ENCODE measurements at places on chromosomes 1 and 21.

GRCh38 chr1:243433737-243434370 is 178.0 kb downstream of the SDCCAG8 start:
- no peak for DNase-seq

DNA sequence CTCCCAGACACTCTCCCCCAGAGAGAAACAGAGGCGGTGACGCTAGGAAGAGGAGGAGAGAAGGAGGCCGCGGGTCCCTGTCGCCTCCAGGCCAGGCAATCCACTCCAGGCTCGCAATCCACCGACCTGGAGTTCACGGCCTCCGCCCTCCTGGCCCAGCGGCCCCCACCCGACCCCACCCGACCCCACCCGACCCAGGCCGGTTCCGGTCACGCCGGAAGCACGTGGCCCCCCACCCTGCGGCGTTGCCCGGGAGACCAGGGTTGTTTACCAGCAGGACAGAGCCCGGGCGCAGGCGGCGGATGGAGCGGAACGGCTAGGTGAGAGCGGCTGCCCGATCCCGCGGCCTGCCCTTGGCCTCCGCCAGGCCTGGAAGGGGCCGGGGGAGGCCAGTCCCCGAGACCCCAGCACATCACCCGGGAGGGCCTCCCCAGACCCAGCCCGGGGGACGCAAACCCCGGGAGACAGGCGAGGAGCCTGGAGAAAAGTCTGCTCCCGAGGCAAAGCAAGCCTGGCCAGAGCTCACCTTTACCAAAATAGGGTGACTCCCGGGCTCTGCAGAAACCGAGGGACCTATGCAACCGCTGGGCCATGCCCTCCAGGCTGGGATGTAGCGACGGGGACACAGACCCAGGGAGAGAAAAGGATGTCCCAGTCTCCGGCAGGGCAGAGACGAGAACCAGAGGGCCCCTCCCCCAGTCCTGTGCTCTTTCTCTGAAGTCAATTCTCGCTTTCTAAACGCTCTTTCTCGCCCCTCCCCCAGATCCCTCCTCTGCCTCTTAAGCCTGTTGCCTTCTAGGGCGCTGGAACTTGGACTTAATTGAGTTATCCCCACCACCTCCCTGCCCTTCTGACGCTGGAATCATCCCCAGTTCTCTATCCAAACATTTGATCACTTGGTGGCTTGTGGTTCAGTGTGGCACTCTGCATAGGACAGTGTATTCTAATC is at the start of the genes PLA2G2C and UBXN10:
Gene PLA2G2C (minus strand): TSS at position 685 of the 949 bp plus-strand sequence. CDS start 9,155 bp downstream, outside the sequence.
Gene UBXN10 (plus strand): TSS at position 263 of the 949 bp plus-strand sequence. CDS start 4,466 bp downstream, outside the sequence.
- DNase-seq: peak; percentile 45

DNA sequence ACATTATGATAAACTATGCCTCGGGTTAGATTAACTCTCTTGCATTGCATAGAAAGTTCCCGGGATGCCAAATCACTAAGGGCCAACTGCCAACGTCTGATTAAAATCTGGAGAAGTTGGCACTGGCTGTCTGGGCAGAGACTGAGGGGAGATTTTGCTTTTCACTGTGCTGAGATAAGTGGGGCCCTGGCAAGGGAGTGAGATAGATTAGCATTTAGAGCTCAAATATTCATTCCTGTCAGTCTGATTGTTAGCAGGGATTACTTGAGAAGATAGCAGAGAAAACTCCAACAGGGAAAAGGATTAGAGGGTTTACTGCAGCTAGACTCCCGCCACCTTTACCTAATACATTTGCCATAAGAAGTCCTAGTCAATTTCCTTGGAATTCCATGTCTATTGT is 714.1 kb upstream of the CHRM3 start:
- no peak for DNase-seq

DNA sequence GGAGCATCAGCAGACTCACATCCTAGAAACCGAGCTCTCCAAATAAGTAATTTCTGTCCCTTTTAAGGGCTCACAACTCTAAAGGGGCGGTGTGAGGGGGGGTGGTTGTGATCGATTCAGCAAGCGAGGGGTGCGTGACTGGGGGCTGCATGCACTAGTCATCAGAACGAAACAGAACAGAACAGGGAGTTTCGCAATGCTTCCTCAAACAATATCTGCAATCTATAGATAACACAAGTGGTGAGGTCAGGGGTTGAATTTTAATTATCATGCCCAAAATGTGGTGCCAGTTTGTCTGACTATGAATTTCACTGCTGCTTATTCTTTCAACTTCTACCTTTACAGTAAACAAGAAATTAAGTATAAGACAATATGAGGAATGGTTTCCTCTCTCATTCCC is 1003.0 kb upstream of the NCAM2 start:
- DNase-seq: no peak

- DNase-seq: no peak
Observed at GRCh38 chr1:67264899-67265298, 42.8 kb upstream of the IL12RB2 start.

DNA sequence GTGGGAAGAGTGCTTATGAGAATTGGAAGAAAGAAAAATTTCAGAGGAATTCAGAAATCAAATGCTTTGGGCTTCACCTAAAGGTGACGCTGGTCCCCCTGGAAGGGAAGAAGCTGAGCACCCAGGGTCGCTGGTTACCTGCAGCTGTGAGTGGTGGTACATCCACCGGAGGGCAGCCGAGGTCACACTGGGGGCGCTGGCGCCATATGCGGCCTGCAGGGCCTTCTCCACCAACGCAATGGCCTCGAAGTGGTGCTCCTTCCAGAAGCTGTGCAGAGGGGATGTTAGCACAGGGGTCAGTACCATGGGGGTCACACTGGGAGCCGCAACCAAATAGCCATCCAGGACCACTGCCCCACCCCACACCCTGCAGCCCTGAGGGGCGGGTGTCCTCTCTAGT is 6.1 kb downstream of the AKR7A2 start:
- DNase-seq: no peak

GRCh38 chr1:240562111-240562590 is 49.8 kb downstream of the GREM2 start:
- no peak for DNase-seq

- DNase-seq: no peak
Observed at GRCh38 chr1:53838654-53838974, 518 bp upstream of the NDC1 start.

GRCh38 chr1:204338997-204339396 is 20.7 kb downstream of the PLEKHA6 start:
- no peak for DNase-seq

DNA sequence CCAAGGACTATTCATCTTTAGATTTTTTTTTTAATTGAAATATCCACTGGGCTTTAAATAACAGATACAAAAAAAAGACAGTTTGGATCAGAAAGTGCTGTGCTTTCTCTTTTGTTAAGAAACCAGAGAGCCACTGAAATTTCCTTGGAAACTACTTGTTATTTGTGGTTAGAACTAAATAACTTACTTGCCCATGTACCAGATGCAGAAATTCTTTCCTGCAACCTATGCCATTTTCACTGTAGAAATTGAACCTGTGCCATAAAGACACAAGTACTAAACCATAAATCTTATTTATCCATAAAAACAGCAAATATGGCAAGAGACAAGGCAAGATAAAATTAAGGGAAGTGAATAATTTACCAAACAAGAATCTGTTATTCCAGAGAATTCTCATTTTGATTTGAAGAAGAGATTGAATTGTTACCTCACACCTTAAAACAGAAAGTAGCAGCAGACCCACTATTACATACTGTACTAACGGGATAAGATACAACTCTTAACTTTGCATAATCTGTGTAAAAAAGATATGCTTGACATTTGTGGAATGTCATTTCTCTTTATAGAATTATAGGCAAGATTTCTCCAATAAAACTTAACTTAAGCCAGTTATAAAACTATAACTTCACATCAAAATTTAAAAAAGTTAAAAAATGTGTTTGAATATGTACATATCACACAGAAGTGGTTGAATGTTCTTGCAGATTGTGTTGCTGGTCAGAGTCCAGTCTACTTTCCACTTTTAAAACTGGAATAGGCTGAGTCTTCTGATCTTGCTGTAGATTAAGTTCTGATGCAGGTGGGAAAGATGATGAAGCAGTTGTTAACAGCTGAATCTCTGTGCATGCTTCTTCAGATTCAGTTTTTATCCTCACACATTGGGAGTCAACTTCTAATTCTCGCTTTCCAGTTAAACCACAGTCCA is 6.3 kb upstream of the PHTF1 start:
- DNase-seq: no peak

- DNase-seq: no peak
Observed at GRCh38 chr1:221740993-221741702, 741 bp downstream of the DUSP10 start.

DNA sequence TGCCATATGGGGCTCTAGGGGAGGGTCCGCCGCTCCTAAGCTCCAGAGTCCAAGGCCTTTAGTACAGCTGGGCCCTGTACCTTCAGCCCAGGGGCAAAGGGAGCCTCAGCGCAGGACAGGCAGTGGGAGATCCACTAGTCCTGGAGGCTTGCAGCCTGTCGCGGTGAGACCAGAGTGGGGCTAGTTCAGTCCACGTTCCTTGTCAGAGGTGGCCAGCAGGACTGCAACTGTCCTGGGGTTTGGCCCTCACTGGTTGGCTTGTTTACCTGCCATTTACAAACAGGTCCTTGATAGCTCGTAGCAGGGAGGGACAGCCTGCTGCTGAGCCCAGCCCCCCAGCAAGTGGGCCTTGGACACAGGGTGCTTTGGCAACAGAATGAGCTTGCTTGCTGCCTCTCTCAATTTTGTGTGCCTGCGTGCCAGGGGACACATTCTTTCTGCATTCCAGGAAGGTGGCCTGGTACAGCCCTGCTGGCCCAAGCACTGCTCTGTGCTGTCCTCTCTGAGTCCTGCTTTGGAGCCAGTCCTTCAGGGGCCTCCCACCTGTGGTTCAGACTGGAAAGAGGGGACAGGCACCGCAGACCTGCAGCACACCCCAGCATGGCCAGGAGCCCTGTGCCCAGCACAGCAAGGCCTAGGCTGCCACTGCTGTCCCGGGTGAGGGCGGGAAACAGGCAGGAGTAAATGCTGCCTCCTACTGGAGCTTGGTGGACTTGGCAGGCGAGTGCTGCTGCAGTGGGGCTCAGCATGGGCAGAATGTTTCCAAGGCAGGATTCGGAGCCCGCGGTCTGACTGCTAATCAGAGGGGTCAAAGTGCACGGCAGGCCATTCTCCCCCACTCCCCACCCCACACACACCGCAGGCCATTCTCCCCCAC is 15.2 kb downstream of the H6PD start:
- no peak for DNase-seq

DNA sequence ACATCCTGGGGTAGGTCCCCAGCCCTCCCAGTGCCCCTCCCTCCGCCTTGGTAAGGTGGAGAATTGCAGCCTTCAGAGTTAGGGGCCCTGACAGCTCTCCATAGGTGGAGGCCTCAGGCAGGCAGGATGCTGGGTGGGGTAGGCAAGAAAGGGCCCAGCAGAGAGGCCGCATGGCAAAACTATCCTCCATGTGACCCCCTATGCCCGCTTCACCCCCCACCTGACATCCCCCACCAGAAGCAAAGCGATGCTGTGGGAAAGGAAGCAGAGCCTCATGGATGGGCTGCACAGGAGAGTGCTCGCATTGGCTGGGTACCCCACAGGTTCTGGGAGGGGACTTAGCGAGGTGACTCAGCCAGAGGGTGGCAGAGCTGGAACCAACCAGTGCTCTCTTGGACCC is 1.6 kb downstream of the S100A9 start:
- DNase-seq: no peak

DNA sequence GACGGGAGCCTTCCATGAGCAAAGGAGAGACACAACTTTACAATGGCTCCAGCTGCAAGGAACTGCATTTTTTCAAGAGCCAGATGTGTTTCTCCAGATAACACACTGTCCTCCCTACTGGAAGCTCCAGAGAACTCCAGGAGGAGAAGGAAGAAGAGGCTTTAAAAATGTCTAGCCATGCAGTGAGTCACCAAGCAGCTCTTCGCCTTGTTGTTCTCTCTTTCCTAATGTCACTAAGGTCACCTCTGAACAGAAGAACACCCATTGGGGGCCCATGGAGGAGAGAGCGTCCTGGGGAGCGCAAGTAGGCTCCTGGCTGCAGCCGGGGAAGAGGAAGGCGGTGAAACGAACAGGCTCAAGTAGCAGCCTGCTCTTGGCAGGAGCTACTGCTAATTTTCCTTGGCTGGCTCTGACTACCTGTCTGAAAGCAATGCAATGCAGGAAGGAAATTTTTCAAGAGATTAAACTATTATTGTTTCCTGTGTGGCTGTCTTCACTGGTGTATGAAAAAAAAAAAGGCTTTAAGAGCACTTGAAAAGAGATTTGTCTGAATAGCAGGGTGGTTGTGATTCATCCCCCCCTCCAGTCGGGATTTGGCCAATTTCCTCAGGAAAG is 321.9 kb downstream of the SETD4 start:
- no peak for DNase-seq

- no peak for DNase-seq
Observed at GRCh38 chr1:101587741-101588140, 350.9 kb downstream of the S1PR1 start.

DNA sequence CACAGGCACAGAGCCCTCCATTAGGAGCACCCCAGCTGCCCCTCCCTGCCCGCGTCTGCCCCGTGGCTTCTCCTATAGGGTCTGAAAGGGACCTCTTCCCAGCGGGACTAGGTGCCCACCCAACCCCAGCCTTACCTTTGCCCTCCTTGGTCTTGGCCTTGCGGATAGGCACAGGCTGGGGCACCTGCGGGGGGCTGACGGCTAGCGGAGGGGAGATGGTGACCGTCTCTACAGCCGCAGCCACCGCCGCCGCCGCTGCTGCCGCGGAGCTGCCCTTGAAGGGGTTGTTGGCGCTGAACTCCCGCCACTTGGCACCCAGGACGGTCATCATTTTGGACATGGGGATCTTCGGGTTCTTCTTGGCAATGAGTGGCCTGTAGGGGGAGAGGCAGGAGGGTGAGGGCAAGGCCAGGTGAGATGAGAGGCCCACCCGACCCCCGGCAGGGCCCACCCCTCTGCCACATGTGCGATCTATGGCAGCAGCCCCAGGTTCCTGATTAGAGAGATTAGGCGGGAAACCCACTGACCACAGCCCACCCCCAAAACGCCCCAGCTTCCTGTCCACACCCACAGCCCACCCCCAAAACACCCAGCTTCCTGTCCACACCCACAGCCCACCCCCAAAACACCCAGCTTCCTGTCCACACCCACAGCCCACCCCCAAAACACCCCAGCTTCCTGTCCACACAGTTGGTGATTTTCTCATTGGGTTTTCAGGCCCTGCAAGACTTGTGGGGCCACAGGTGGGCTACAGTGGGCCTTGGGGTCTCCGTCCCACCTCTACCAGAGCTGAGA is 25.4 kb downstream of the CHD5 start:
- DNase-seq: no peak

DNA sequence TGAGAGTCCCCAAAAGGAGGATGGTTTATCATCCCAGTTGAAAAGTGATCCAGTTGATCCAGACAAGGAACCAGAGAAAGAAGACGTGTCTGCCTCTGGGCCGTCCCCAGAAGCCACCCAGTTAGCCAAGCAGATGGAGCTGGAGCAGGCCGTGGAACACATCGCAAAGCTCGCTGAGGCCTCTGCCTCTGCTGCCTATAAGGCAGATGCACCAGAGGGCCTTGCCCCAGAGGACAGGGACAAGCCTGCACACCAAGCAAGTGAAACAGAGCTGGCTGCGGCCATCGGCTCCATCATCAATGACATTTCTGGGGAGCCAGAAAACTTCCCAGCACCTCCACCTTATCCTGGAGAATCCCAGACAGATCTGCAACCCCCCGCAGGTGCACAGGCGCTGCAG is 43.3 kb downstream of the ZBTB17 start:
- DNase-seq: no peak

DNA sequence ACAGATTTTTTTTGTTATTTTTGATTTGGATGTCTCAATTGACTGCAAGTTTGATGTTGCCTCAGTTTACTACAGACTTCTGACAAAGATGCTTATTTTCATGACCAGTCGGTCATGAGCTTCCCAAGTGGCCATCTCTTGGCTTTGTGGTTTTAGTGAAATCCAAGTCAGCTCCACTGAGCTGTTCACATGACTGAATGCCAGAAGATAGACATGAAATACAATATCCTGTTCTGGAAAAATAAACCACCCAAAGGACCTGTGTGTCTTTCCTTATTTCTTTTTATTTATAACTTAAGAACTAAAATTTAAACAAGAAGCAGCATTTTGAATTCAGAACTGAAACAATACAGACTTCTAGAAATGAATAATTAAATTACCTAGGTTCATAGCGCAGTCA is 89.3 kb downstream of the HMCN1 start:
- DNase-seq: no peak
